ENCODE measurements at places on chromosomes 3 and 15.

- DNase-seq, result no peak
Observed at GRCh38 chr15:81373775-81374395, at the start of gene TMC3. TMC3 (minus strand) TSS chr15:81374213; CDS start chr15:81374077, 136 bp downstream.

DNA sequence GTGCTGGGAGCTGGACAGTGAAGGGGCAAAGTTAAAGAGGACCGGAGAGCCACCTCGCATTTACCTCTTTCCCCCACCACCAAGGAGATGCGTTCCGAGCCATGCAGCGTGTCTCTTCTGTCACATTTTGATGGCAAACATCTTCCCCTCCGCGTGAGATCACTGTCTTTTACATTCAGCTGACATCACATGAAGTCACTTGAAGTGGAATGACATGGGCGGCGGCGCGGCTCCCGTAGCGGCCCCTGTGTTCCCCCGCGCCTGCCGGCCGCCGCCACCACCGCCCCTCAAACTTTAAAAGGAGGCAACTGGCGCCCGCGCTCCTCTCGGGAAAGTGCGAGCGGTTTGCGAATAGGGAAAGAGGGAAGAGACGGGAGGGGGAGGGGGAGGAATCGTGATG is at the start of gene FEZF2:
FEZF2 (minus strand) TSS at position 336 of the 400 bp plus-strand sequence. CDS start 682 bp downstream, outside the sequence.
- no peak for DNase-seq

- no peak for DNase-seq
Observed at GRCh38 chr15:28975766-28976179, 90.0 kb downstream of the APBA2 start.

DNA sequence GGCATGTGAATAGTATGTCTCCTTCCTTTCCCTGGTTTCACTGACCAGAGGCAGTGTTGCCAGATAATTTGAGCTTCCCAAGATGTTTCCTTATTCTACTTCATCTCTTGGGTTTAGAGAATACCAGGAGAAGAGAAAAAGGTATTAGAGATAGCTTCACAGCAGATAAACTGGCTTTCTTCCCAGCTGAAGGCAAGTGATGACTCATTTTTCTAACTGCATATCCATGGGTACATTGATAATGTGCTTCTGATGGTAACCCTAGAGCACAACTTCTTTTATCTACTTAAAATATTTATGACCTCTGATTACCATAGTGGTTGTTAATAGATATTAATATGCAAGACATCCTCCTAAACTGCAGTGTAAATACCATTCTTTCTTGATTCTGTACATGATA is 34.6 kb upstream of the CMTM8 start:
- DNase-seq, result no peak

GRCh38 chr3:193498215-193498614 is 56.5 kb downstream of the ATP13A4 start:
- no peak for DNase-seq

GRCh38 chr15:70308011-70308734 is 210.5 kb upstream of the TLE3 start:
- no peak for DNase-seq

Data from esophagus squamous epithelium (tissue), 5 donors.